A549 treated with dexamethasone at 1 μM for 4 hours (cell line): ENCODE measurements at places on chromosomes 12 and 14. TPM values are rescaled to one million over a fixed set of nuclear protein-coding genes. Genes with fewer than 3 reads are reported as not detected.

The TBC1D30 gene
- 1.4 to 1.8 TPM (median 1.6 TPM) in 5 replicates for total RNA-seq

The TMEM117 gene
- 1.6 to 2.3 TPM (median 1.9 TPM) in 5 replicates for total RNA-seq

The NELL2 gene
- 0.09 to 0.33 TPM (median 0.22 TPM) in 5 replicates for total RNA-seq

The PAPLN gene
- total RNA-seq = 4.0 to 5.6 TPM (median 4.9 TPM) in 5 replicates

The AICDA gene
- total RNA-seq = 0.13 to 0.21 TPM (median 0.16 TPM) in 5 replicates

The TCL1A gene
- not detected in 5 replicates for total RNA-seq

The GALNT9 gene
- total RNA-seq = 3.2 to 5.6 TPM (median 4.0 TPM) in 5 replicates

The MYL2 gene
- 0.91 to 1.7 TPM (median 0.96 TPM) in 5 replicates for total RNA-seq

The LUM gene
- total RNA-seq = 0.21 to 0.48 TPM (median 0.31 TPM) in 5 replicates

The KRT71 gene
- total RNA-seq = 0.06 TPM in 1 of 5 replicates, not detected in the others

The KCNA5 gene
- not detected in 5 replicates for total RNA-seq

The CPNE6 gene
- 0.06 to 0.34 TPM (median 0.13 TPM) in 5 replicates for total RNA-seq

The SERPINA1 gene
- total RNA-seq = 1.2 to 2.8 TPM (median 2.2 TPM) in 5 replicates

The MYRFL gene
- 0.07 TPM in 1 of 5 replicates, not detected in the others for total RNA-seq
